Activated naive CD4-positive, alpha-beta T cell treated with anti-CD3 and anti-CD28 coated beads for 36 hours (primary cell): ENCODE measurements at places on chromosomes 16 and 17.
A peak's percentile ranks its signal among the peaks of the same experiment; 100 is the strongest.

- peaks cover 40% of the 10 kb centered on the region for H3K27me3 ChIP-seq
- H3K27ac ChIP-seq, result no peak overlapping the region
- DNase-seq, result peak; percentile 74
- no peaks in the 10 kb centered on the region for H3K36me3 ChIP-seq
- no peak overlapping the region for H3K4me3 ChIP-seq
- H3K4me1 ChIP-seq, result peaks cover 21% of the 10 kb centered on the region
Observed at GRCh38 chr16:57807968-57808528, 5.8 kb upstream of the KIFC3 start.

DNA sequence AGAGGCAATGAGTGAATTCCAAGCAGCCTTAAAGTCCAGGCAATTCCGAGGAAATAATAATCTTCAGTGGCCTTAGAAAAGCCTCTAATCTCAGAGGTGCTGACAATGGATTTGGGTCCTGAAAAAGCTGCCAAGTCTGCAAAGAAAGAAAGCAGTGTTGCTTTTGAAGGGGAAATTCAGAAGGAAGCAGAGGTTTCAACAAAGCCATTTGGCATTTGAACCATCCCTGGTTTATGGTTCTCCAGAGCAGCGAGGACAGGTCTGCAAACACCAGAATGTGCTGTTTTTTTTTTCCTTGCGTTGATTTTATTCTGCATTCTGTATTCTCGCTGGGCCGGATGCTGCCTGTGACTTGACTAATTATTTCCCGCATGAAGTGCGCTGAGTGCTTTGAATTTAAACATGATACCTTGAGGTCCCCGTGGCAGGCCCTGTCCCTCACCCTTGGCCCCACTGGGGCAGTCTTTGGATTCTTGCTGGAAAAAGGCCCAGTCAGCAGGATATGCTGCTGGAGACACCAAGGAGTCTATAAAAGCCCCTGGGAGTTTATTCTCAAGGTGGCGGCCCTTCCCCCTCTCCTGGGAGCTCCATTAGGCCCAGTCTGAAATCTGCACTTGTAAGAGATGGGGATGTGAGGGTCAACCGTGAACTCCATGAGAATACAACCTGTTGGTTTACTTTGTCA lies 338.3 kb downstream of the HAPSTR1 start:
- H3K4me3 ChIP-seq, result no peak overlapping the region
- H3K4me1 ChIP-seq, result no peaks in the 10 kb centered on the region
- no peaks in the 10 kb centered on the region for H3K36me3 ChIP-seq
- H3K27ac ChIP-seq, result no peak overlapping the region

DNA sequence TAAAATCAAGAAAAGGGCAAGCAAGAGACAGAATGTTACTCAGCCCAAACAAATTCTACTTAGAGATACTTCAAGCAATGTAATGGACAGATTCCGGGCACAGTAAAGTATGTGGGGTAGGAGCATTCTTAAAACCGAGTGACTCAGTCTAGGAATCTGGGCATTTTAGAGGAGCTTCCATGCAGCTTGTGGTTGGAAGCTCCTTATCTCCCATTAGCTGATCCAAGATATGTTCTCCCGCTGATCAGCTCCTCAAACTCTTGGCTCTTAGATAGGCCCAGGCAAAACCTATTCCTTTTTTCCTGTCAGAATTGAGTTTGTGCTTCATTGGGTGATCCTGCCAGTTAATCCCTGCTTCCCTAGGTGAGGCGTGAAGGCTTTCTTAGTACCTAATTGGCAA lies 303.3 kb downstream of the CEP112 start:
- no peak for DNase-seq
- H3K4me3 ChIP-seq, result no peak overlapping the region

- peak overlapping the region; percentile 83 for H3K27ac ChIP-seq
- peak overlapping the region; percentile 51 for H3K4me3 ChIP-seq
- peaks cover 10% of the 10 kb centered on the region for H3K36me3 ChIP-seq
- DNase-seq, result peak; percentile 81
Observed at GRCh38 chr17:74513987-74514631, 17.2 kb downstream of the CD300LB start.

DNA sequence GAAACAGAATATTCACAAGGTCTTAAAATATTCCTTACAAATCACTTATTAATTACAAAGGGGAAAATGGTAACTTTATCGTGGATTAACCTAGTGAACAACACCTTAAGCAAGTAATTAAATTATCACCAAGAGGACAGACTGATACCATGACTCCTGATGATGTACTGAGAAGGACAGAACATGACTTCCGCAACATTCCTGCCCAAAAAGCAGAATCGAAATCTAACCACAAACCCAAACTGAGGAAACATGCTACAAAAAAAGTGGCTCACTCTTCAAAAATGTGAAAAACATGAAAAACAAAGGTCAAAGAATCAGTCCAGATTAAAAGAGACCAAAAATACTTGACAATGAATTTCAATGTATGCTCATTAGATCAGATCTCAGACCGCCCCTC lies 151.5 kb downstream of the AATF start:
- no peaks in the 10 kb centered on the region for H3K27me3 ChIP-seq
- H3K4me3 ChIP-seq, result no peak overlapping the region
- no peaks in the 10 kb centered on the region for H3K4me1 ChIP-seq
- H3K36me3 ChIP-seq, result peaks cover 29% of the 10 kb centered on the region

DNA sequence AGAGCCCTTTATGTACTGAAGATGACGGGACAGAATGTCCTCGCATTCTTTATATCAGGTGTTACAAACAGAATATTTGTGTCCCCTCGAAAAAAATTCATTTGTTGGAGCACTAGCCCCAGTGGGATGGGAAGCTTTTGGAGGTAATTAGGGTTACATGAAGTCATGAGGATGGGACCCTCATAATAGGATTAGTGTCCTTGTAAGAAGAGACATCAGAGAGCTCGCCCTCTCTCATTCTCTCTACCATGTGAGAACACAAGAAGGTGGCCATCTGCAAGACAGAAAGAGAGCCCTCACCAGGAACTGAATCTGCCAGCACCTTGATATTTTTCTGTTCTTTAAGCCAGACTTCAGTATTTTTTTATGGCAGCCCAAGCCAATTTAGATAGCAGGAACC lies 72.4 kb downstream of the SLC39A11 start:
- H3K27me3 ChIP-seq, result no peaks in the 10 kb centered on the region
- DNase-seq, result no peak
- H3K36me3 ChIP-seq, result peaks cover 27% of the 10 kb centered on the region

DNA sequence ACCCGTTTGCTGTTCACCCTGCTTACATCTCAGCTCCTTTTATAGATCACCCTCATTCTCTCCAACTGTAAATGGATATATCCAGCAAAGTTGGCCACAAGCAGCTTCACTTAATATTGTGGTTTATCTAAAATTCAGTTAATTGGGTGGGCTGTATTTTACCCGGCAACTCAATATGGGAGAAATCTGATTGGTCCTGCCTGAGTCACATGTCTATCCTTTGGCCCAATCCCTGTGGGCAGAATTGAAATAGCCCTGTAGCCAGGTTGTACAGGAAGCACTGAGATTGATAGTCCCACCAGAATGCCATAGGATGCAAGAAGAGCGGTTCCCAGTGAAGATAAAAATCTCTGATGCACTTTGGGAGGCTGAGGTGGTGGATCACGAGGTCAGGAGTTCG lies 73.2 kb downstream of the AIPL1 start:
- DNase-seq, result no peak
- H3K4me3 ChIP-seq, result no peak overlapping the region
- H3K36me3 ChIP-seq, result no peaks in the 10 kb centered on the region
- H3K27ac ChIP-seq, result no peak overlapping the region
- H3K4me1 ChIP-seq, result no peaks in the 10 kb centered on the region

DNA sequence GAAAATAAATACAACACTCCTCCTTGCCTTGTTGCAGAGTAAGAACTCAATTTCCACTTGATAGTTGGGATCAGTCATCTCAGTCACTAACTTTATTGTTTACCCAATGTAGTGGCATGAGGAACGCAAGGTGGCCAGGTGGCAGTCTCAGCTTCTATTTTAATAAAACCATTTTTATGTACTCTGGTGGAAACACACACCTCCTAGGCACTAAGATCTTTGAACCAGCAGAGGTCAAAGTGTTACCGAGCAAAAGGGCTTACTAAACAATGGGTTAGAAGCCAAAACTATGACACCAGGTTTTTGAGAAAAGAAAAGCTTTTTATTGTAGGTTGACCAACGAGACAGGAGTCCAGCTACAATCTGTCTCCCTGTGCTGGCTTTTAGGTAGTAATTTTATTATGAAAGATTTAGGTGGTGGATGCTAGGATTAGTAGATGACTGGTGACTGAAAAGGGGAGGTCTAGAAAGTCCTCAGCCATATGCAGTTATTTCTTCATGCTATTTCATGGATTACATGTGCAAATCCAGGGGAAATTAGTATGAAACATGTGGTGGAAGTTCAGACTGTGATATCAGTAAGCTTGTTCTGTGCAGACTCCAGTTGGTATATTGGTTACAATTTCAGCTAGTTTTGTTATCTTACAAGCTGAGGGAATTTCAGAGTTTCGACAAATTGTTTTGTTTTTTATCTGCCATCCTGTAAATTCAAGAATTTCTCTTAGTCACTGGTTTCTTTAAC lies 122.3 kb downstream of the PCTP start:
- no peak overlapping the region for H3K27ac ChIP-seq
- H3K36me3 ChIP-seq, result no peaks in the 10 kb centered on the region
- H3K4me3 ChIP-seq, result no peak overlapping the region

GRCh38 chr16:50731130-50731988 lies 10.5 kb upstream of the CYLD start:
- peak; percentile 48 for DNase-seq
- no peaks in the 10 kb centered on the region for H3K27me3 ChIP-seq
- H3K27ac ChIP-seq, result peak overlapping the region; percentile 31
- H3K36me3 ChIP-seq, result no peaks in the 10 kb centered on the region
- peaks cover 30% of the 10 kb centered on the region for H3K4me1 ChIP-seq
- H3K4me3 ChIP-seq, result no peak overlapping the region

GRCh38 chr16:14369734-14370598 lies 260.1 kb downstream of the PARN start:
- H3K36me3 ChIP-seq, result no peaks in the 10 kb centered on the region
- H3K4me1 ChIP-seq, result peaks cover 2% of the 10 kb centered on the region
- no peak overlapping the region for H3K4me3 ChIP-seq
- DNase-seq, result no peak
- H3K27ac ChIP-seq, result no peak overlapping the region

DNA sequence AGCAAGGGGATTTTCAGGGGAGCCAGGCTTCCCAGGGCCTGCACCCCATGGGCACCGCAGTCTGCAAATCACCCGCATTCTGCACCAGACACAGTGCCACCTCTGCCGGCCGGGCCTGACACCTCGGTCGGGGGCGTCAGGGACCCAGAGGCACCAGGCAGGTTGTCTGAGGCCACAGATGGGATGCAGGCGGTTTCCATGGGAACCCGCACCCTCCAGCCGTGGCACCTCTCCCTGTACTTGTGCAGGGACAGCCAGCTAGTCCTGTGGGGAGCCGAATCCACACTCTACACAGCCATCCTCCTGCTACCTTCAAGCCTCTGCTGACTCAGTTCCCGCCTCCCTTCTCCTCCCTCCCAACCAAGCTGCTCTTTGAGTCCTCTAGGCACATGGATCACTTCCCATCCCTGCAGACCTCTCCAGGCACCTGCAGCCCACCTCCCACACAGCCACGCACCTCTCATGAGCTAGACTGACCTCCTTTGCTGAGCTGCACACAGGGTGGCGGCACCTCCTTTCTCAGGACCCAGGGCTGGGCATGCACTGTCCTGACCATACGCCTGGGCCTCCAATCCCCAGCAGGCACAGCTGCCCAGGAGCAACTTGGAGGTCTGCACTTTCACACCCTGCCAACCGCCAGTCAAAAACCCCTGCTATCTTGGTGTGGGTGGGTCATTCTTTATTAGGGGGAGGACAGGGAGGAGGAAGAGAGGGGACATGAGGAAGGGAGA lies 119.5 kb downstream of the C16orf78 start:
- no peaks in the 10 kb centered on the region for H3K4me1 ChIP-seq
- H3K36me3 ChIP-seq, result no peaks in the 10 kb centered on the region
- no peaks in the 10 kb centered on the region for H3K27me3 ChIP-seq
- H3K4me3 ChIP-seq, result no peak overlapping the region
- H3K27ac ChIP-seq, result no peak overlapping the region

- no peak overlapping the region for H3K27ac ChIP-seq
- DNase-seq, result no peak
- H3K36me3 ChIP-seq, result peaks cover 40% of the 10 kb centered on the region
Observed at GRCh38 chr16:14219983-14220382, 148.9 kb downstream of the MRTFB start.

GRCh38 chr17:40295488-40296436 lies 8.1 kb downstream of the CDC6 start:
- H3K27me3 ChIP-seq, result no peaks in the 10 kb centered on the region
- no peak overlapping the region for H3K27ac ChIP-seq
- no peak for DNase-seq
- peaks cover 70% of the 10 kb centered on the region for H3K36me3 ChIP-seq

- no peaks in the 10 kb centered on the region for H3K36me3 ChIP-seq
- no peaks in the 10 kb centered on the region for H3K4me1 ChIP-seq
- no peak overlapping the region for H3K4me3 ChIP-seq
- no peak overlapping the region for H3K27ac ChIP-seq
- H3K27me3 ChIP-seq, result peaks cover 5% of the 10 kb centered on the region
Observed at GRCh38 chr17:55521186-55521585, 9.9 kb upstream of the SMIM36 start.

DNA sequence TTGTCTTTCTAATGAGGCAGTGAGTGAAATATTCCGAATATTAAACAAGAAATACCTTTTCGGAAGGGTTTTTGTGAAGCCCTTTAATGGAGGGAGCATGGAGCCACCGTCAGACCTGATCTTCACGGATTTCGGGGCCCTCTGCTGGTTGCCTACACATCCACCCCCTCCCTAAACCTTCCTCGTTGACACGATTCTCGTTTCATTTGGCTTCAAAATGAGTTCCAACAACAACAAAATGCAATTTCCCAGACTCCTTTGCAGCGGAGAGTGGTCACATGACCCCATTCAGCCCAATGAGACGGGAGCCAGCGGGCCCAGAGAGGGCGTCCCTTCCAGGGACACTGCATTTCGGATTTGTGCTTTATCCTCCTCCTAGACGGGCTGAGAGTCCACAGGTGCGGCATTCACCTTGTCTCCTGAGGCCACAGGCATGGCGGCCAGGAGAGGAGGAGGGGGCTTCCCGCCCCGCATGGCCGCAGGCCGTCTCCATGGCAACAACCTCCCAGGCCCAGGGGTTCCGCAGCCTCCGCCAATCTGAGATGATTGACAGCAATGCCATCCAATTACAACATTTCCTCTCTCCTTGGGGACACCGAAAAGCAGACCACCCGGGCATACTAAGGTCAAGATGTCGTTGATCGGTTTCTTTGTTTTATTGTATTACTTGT lies 259.8 kb downstream of the C16orf95 start:
- no peak overlapping the region for H3K27ac ChIP-seq
- H3K36me3 ChIP-seq, result no peaks in the 10 kb centered on the region
- no peak overlapping the region for H3K4me3 ChIP-seq
- DNase-seq, result no peak

- no peak within 1 kb of the TSS for H3K4me3 ChIP-seq
- no peaks in the 10 kb centered on the region for H3K27me3 ChIP-seq
- no peaks in the 10 kb centered on the region for H3K36me3 ChIP-seq
- no peak within 1 kb of the TSS for H3K27ac ChIP-seq
- no peak for DNase-seq
Observed at GRCh38 chr16:28609631-28610594, at the start of gene SULT1A1. Gene SULT1A1, minus strand, starts transcription at chr16:28610044. Its CDS starts 1,189 bp downstream, at chr16:28608855.
